ENCODE measurements at places on chromosomes 13 and 19. TPM values are rescaled to one million over a fixed set of nuclear protein-coding genes. Genes with fewer than 3 reads are reported as not detected.

Gene PRODH2
- total RNA-seq, result not detected

Gene SPART
- 6.7 TPM for total RNA-seq

Gene RXFP2
- not detected for total RNA-seq

Gene TMEM59L
- not detected for total RNA-seq

Gene ZNF493
- total RNA-seq, result 25.3 TPM

Gene ZNF20
- 2.4 TPM for total RNA-seq

Gene PIH1D1
- 150 TPM for total RNA-seq

Gene GPR12
- not detected for total RNA-seq

Gene CGB8
- total RNA-seq, result not detected

Gene DLEU7
- total RNA-seq, result not detected

Gene OLFM2
- total RNA-seq, result 7.7 TPM
